T-helper 1 cell (primary cell): ENCODE measurements at places on chromosomes 16 and 17.

DNA sequence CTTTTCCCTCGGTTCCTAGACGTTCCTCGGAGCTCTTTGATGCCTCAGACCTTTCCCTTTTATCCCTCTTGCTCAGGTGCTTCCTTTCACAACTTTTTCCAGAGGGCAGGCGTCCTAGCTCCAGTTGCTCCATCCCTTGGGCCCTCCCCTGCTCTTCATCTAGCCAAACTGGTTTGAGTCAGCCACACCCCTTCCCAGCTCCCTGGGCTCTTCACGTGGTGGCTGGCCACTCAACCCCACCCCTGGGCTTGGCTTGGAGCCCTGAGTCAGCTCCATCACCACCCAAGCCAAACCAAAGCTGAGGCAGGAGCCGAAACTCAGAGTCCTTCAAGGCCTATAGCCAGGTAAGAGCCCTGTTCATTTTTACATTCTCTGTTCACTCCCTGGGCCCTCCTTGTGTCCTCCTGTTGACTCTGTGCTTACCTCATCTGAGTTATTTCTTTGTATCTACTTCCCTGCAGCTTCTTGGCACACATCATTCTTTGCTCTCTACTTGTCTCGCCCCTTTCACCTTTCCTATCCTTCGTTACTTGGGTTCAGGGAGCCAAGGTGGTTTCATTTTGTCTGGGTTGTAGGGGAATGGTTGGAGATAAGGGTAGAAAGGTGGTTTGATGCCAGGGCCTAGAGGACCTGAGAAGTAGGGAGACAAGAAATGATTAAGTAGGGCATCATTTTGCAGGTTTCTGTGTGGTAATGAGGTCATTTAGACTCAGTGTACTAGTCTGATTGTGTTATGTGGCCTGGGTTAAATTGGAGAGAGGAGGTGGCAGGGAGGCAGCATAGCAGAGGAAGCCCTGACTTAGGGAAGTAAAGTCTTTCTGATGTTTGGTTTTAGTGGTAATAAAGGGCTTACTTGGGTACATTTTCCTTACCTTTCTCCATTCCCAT lies 7.6 kb upstream of the PHKG2 start:
- DNase-seq = no peak

DNA sequence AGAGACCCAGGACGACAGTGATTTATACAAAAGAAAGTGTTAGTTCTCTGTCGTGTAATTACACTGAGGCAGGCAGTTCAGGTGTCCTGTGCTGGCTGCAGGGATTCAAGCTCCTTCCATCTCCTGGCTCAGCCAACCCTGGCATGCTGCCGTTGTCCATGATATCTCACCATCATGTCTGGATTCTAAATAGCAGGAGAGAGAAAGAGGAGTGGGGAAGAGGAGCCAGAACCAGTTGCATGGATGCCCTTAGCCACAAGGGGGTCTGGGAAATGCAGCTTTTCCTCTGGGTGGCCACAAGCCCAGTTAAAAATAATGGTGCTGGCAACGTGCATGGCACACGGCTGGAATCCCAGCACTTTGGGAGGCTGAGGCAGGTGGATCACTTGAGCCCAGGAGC lies 9.7 kb downstream of the C16orf54 start:
- no peak for DNase-seq

GRCh38 chr16:72355561-72355960 lies 183.6 kb upstream of the PMFBP1 start:
- DNase-seq = no peak

DNA sequence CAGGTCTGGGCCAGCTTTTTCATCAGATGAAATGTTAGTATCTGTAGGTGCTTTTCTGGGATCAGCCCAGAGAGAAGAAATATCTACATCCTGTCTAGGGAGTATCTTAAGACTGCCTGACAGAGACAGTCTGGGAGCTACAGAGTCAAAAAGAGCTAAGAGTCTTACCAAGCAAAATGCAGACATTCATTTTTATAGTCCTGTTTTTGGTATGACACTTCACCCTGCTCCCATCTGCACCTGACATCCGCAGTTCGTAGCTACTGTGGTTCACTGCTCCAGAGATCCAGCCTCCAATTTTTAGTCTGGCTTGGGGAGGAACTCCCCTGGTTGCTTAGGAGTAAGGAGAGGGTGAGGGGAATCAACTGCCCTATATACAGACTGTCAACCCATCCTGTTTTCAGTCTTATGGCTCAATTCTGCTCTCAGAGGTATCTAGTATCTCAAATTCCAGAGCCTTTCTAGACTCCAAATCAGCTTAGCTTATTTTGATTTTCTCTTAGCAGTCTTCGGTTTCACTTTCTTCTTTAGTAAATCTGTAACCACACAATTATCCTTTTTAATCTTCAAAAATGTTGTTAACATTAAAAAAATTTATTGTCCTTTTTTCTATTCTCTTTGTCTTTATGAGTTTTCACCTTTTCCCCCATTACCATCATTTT lies 97.8 kb downstream of the TMEM100 start:
- peak; percentile 50 for DNase-seq

GRCh38 chr17:29640981-29641642 lies 18.4 kb upstream of the CORO6 start:
- DNase-seq = no peak

GRCh38 chr16:414395-415169 lies 10.9 kb upstream of the RAB11FIP3 start:
- no peak for DNase-seq

DNA sequence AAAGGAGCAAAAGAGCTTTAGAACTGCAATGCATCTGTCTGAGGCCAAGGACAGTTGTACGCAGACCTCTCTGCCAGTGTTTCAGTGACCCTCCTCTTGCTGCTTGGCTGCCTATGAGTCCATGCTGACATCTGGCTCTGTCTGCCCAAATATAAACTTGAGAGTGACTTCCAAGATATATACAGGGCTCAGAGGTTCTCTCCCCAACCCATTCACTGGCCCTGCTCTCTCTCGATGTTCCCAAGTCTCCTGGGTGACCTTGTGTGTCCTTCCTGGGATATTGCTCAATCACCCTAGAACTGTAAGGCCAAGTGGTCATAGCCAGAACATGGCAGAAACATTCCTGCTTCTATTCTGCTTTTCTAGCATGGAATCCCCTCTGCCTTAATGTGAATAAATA lies 716.3 kb downstream of the WWOX start:
- DNase-seq = no peak

DNA sequence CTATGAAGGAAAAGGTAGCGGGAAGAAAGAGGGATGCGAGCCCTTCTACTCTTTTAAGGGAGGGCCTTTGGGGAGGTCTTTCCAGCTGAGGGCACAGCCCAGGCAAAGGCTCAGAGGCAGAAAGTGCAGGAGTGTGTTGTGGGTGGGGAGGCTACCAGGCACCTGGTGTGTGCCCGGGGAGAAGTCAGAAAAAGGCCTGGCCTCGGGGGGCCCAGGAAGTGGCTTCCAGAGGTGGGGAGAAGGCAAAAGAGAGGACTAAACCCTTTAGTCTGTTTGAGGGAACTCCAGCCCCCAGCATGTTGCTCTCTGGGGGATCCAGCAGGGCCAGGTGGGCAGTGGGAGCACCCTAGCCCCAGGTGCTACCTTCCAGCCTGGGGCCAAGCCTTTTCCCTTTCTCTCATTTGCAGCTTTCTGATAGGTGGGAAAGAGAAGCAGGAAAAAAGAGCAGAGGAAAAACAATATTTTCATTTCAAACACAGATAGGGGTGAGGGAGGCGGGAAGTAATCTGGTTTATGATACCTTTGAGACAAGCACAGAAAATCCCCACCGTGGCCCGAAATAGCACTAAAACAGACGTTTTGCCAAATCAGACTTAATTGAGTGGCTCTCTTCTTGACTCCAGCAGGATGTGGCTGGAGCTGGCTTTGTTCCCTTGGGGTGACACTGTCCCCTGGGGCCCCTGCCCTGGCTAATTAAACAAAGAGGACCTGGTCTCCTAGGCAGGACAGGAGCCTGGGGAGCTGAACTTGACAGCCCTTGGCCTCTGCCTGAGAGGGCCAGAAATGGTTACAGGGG lies 10.4 kb downstream of the RAI1 start:
- no peak for DNase-seq

GRCh38 chr17:17762744-17763105 lies 74.1 kb downstream of the SREBF1 start:
- DNase-seq = no peak

DNA sequence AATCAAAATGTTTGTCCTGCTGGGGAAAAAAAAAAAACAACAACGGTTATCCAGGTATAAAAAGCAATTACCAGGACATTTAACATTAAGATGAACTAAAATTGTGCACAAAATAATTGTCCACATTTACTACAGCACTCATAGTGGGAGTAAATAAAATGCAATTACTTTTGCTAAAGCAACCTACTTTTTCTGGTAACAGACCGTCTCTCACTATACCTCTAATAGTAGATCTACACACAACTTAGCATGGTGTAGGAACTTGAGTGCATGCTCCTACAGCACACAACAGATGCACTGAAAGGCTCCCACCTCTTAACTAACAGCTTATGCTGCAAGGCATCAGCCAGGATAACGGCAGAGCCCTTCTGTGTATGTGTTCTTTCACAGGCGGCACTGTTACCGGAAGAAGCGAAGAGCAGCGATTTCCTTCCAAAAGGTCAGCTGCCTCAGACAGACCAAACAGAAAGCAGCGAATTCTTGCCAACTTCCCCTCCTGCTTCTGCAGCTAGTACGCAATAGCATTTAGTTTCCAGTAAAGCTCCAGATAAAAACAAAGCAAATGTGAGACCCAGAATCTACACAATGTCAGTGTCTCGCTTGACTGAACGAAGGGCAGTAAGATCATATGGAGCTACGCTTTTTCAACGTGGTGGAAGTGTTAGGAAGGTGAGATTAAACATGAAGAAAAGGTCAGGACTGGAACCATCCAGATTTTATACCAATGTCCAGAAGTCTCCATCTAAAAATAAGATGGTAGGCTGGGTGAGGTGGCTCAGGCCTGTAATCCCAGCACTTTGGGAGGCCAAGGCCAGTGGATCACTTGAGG lies 27.6 kb downstream of the STAT5B start:
- DNase-seq = peak; percentile 77

DNA sequence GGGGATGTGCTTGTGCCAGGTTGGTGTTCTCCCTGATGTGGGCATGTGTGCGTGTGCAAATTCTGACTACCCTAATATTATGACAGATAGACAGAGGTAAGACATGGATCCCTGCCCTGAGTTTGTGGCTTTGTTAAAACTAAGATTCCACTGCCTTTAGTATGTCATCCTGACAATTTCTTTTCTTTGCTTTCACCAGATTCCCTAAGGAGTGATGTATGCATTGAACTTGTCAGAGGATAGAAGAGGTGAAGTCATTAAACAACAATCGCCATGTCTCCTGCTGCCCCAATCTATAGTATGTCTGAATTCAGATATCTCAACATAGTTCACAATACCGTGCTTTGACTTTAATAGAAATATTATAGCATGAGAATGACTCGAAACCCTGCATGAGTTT lies 137.1 kb upstream of the ELAC2 start:
- no peak for DNase-seq

- DNase-seq = peak; percentile 62
Measured at GRCh38 chr16:1300664-1301476, 8.6 kb upstream of the UBE2I start.

DNA sequence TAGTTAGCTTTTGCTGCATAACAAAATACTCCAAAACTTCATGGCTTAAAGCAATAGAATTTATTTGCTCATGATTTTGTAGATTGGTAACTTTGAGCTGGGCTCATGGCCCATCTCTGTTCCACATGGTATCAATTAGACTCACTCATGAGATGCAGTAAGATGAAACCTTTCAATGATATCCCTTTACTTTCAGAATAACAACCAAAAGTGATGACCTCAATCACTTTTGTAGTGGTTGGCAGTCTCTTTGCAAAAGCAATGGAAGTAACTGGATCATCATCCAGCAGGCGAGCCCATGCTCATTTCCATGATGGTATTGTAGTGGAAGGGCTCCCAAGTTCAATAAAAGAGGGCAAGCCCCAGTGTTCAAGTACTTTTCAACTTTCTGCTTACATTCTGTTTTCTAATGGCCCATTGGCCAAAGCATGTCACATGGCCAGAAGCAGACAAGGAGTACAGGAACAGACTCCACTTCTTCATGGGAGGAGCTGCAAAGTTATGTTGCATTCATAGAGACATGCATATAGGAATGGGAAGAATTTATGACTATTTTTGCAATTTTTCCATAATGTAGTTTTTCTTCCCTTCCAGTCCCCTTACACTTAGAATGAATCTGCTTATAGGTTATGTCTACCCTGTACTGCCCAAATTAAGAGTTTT lies 41.7 kb downstream of the EFCAB5 start:
- DNase-seq = no peak

DNA sequence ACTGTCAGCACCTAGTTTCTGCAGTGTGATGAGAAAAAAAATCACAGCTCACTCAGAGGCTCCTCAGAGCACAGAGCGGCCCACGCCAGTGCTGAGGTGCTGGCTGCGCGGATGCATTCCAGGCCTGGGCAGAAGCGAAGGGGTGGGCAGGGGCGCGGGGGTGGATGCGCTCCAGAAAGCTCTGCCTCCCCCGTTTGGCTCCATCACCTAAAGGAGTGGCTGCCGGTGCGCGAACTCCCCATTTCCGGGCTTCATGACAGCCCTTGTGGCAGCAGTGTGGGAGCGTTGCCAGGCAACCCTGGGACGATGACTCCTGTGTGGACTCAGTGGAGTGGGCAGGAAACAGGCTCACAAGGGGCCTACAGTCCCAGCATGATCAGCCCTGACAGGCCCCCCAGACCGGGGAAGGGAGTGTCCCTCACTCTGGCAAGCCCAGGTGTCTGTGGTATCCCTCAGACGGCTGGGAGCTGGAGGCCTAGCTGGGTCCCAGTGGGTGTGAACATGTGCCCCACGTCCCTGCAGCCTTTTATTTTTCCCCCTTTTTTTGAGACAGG lies 32.8 kb upstream of the NUDT16L1 start:
- peak; percentile 60 for DNase-seq

- no peak for DNase-seq
Measured at GRCh38 chr17:79075446-79075750, 774 bp downstream of the ENGASE start.

GRCh38 chr17:2371183-2372130 lies 29.4 kb downstream of the MNT start:
- DNase-seq = no peak

GRCh38 chr17:78133971-78134898 lies 3.7 kb downstream of the TMC8 start:
- peak; percentile 67 for DNase-seq

GRCh38 chr17:4100883-4101756 lies 41.7 kb downstream of the ZZEF1 start:
- DNase-seq = peak; percentile 10

DNA sequence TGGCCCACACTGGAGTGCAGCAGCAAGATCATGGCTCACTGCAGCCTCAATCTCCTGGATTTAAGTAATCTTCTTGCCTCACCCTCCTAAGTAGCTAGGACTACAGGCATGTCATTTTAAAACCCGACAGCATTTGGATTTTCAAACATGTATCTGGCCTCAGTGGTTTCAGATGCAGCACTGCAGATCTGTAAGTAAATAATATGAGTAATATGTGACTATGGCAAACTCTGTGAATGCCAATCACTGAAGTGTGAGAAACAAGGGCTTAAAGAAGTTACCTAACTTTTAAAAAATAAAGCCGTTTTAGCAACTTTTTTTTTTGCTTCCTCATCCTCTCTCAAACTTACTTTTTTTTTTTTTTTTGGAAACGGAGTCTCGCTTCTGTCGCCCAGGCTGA lies 11.9 kb downstream of the CEP20 start:
- no peak for DNase-seq

GRCh38 chr16:53913099-53913870 lies 209.3 kb downstream of the FTO start:
- DNase-seq = no peak
